ENCODE measurements at places on chromosomes 16 and 17.
A peak's percentile ranks its signal among the peaks of the same experiment; 100 is the strongest.

DNA sequence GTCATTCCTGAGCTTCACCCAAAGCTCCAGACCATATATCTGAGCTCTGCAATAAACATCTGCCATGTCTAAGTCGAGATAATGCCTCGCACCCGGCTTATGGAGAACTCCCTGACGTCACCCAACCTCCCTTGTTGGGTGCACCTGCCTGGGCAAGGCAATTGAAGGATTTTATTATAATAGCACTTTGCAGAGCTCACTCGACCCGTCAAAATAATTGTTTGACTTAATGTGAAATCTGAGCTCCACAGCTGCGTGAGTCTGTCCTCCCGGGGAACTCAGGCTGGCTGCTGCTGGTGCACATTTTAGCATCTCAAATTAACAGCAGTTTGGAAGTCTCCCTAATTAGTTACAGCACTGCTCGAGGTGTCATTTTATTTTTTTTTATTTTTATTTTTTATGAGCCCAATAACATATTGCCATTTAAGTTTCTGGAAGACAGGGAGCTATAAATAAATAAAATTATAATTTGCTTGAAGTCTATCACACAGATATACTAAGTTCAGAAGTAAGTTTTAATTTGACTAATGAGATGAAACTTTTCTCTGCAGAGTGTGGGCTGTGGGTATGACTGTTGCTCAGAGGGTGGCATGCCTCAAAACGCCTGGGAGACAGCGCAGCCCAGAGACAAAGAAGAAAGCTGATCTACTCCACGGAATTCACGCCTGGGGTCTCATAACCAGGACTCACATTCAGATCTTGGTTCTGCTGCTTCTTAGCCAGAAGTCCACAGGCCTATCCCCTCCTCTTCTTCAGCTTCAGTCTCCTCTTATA is 401.4 kb upstream of the C16orf82 start:
- no peak for DNase-seq

GRCh38 chr17:8986295-8986694 is 20.8 kb upstream of the PIK3R5 start:
- DNase-seq, result no peak

- peak; percentile 94 for DNase-seq
These were observed 26.1 kb downstream of the LRRC75A start for GRCh38 chr17:16465861-16466338.

GRCh38 chr17:56313201-56313600 is 159.9 kb downstream of the ANKFN1 start:
- no peak for DNase-seq

- DNase-seq, result no peak
These were observed 51.5 kb downstream of the DYNLRB2 start for GRCh38 chr16:80592273-80592672.
